ENCODE measurements at places on chromosomes 12 and 14.

- DNase-seq = no peak
These were observed 68.4 kb upstream of the PTGR2 start for GRCh38 chr14:73783107-73783727.

DNA sequence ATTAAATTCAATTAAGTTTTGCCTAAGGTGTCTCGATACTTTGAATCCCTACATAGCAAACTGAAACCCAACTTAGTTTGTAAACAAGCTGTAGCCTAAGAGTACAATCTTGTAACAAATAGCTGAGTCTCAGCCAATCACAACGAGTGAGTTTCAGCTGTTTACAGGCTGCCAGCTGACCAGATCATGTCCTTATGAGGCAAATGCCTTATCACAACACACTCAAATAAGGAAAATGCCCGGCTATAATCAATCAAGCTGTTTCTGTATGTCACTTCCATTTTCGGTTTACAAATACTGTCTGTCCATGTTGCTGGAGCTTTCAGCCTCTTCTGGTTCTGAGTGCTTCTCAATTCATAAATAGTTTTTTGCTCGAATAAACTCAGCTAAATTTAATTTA is 943.8 kb downstream of the SLC16A7 start:
- no peak for DNase-seq

- no peak for DNase-seq
These were observed 10.4 kb downstream of the G2E3 start for GRCh38 chr14:30569216-30569902.

- DNase-seq = no peak
These were observed 982 bp downstream of the BCL7A start for GRCh38 chr12:122022393-122023338.

DNA sequence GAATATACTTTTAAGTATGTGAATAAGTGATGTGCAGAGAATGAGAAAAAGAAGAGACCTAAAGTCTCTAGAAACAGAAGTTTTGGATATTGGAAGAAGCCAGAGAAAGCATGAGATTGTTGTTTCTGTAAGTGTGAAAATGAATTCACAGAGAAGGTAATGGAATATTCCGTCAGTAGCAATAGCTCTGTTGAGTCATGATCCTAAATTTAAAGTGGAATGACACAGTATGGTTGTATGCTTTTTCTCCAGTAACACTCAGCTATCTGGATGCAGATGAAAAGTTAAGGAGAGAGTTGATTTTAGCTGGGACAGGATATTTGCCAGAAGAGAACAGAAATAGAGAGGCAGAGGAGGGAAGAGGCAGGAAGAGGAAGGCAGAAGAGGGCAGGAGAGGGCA is 1166.3 kb downstream of the GALC start:
- DNase-seq = no peak

DNA sequence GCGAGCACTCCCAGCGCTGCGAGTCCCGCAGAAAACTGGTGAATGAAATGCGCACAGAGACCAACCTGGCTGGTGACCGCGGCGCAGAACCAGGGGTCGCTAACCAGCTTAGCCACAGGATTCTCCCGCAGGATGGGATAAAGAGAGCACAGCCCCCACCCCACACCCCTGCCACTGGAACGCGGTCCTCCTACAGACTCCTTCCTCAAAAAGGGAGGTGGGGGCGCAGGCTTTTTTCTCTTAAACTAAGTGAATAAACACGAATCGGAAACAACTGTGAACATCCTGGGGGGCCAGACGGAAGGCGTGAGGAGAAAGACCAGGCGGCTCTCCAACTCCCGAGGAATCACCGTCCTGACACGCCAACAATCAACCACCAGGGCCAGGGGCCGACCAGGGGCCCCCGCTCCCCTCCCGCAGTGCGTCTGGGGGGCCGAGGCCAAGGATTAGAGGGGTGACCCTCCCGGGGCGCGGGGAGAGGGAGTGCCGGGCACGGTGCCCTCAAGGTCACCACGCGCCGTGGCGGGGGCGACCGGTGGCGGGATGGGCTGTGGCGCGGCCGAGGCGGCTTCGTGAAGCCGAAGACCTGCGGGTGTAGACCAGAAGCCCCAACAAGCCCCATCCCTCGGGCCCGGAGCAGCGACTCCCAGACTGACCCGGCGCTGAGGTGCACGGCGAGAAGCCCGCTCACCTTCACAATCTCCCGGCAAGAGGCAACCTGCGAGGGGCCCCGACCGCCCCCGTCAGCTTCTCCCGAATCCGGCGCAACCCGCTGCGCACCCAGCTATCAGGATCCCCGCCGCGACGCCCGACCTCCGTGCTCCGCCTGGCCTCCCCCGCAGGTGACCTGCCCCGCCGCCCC is 704 bp downstream of the ATP2B1 start:
- DNase-seq = peak; percentile 32

DNA sequence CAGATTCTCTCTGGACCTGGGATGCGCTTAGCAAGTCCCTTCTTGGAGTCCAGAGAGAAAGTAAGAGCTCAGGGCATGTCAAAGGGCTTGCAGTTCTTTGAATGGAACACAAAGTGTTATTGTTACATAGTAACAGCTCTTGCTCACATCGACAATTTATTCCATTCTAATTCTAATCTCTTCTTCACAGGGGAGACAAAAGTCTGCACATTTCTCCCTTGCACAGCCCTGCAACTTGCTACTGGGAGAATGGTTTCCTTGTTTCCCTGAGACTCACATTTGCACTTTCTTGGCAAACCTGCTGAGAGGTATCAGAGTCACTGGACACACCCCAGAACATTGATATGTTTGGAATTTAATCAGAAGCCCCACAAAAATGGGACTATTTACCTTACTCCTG is 209.9 kb upstream of the IGF1 start:
- DNase-seq = no peak

GRCh38 chr14:102229071-102229738 is 75.8 kb downstream of the MOK start:
- no peak for DNase-seq

DNA sequence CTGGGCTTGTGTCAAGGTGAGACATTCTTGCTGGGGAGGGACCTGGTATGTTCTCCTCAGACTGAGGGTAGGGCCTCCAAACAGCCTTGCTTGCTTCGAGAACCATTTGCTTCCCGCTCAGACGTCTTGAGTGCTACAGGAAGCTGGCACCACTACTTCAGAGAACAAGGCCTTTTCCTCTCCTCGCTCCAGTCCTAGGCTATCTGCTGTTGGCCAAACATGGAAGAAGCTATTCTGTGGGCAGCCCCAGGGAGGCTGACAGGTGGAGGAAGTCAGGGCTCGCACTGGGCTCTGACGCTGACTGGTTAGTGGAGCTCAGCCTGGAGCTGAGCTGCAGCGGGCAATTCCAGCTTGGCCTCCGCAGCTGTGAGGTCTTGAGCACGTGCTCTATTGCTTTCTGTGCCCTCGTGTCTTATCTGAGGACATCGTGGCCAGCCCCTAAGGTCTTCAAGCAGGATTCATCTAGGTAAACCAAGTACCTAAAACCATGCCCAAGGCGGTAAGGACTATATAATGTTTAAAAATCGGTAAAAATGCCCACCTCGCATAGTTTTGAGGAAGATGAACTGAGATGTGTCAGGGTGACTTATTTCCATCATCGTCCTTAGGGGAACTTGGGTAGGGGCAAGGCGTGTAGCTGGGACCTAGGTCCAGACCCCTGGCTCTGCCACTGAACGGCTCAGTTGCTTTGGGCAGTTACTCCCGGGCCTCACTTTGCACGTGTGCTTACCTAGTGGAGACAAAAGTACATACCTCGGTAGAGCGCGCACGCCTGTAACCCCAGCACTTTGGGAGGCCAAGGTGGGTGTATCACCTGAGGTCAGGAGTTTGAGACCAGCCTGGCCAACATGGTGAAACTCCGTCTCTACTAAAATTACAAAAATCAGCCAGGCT is 4.3 kb downstream of the GAPDH start:
- no peak for DNase-seq

DNA sequence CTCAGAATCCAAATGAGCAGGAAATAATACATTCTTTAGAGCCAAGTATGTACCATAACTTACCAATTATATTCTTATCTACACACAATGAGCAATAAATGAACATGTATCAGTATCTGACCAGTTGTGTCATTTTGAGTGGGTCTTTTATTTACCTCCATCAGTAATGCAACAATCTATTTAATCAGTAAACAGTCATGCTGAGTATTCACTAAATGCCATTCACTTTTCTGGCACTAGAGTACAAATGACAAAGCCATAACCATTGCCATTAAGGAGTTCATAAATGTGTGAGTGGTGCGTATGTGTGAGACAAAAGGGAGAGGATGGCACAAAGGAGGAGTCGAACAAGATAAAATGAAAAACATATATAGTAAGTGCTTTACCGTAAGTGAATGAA is 1.5 kb upstream of the STRAP start:
- no peak for DNase-seq

GRCh38 chr12:23350808-23351207 is 598.7 kb downstream of the SOX5 start:
- DNase-seq = no peak

- no peak for DNase-seq
These were observed 37.1 kb downstream of the TGFB3 start for GRCh38 chr14:75944607-75945241.

DNA sequence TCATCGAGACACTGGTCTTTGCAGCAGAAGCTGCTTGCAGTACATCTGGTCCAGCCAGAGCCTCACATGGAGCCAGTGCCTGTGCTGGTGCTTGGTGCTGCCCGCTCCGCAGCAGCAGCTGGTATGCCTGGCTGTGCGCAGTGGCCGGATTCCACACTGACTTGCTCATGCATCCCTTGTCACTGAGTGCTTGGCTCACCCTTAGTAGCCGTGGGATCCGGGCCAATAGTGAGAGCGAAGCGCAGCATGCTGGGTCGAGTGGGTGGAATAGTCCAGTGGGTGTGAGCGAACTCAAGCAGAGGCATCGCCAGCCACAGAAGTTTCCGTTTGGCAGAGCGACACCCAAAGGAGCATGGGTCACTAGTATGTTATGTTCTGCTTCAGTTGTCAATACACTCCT is 10.1 kb upstream of the FBXO33 start:
- DNase-seq = no peak
